ENCODE measurements at places on chromosomes 2 and 18.
A peak's percentile ranks its signal among the peaks of the same experiment; 100 is the strongest.

DNA sequence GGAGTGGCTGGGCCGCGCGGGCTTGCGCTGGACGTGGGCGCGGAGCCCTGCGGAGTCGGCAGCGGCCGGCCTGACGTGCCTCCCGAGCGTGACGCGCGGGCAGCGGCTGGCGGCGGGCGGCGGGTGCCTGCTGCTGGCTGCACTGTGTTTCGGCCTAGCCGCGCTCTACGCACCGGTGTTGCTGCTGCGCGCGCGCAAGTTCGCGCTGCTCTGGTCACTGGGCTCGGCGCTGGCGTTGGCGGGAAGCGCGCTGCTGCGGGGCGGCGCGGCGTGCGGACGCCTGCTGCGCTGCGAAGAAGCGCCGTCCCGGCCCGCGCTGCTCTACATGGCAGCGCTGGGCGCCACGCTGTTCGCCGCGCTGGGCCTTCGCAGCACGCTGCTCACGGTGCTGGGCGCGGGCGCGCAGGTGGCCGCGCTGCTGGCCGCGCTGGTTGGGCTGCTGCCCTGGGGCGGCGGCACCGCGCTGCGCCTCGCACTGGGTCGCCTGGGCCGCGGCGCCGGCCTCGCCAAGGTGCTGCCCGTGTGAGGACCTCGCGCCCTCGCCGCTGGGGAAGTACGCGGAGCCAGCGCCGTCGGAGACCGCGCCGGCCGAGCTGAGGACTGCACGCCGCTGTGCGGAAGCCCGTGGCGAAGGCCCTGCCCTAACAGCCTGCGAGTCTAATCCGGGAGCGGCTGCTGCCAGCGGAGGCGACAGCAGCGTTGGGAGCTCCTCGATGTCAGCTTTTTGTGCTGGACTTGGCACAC is 526 bp downstream of the SFT2D3 start:
- peak; percentile 86 for DNase-seq

GRCh38 chr2:7683196-7683595 is 766.0 kb downstream of the RNF144A start:
- no peak for DNase-seq

DNA sequence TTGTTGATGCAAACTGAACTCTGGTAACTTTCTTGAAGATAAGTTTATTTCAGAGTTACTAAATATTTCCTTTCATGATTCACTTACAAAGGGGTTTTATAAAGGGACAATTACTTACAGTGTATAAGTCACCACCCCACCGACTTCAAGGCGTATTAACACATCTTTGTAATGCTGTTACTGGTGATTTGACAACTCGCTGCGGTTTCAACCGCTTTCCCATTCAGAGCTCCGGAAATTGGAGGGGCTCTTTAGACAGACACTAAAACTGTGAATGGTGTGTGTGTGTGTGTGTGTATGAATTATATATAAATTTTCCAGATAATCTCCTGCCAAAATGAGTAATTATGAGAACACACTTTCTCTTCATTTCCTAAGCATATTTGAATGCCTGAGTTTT is 4.9 kb downstream of the TM4SF20 start:
- no peak for DNase-seq

GRCh38 chr2:190947711-190948251 is 66.2 kb downstream of the STAT1 start:
- peak; percentile 15 for DNase-seq

Data from GM20000 (cell line).